Colonic mucosa (tissue), 4 donors: ENCODE measurements at places on chromosomes 7 and 10. TPM values are rescaled to one million over a fixed set of nuclear protein-coding genes. Genes with fewer than 3 reads are reported as not detected.

Gene TAS2R41
- total RNA-seq, result not detected

Gene GJD4
- total RNA-seq, result not detected

Gene INA
- total RNA-seq, result 1.4 TPM

Gene ADRB1
- total RNA-seq, result 0.85 TPM

Gene ADIRF
- total RNA-seq, result 41.5 TPM

Gene TFR2
- total RNA-seq, result 1.8 TPM

Gene CLEC2L
- total RNA-seq, result not detected

Gene AKR1C1
- 4.3 TPM for total RNA-seq

Gene ITIH2
- total RNA-seq, result 1.6 TPM

- DNase-seq, result no peak
Measured at GRCh38 chr10:28652106-28652505, 25.2 kb upstream of the BAMBI start.

GRCh38 chr7:102821994-102822747 lies 73.4 kb downstream of the FAM185A start:
- DNase-seq, result no peak

GRCh38 chr7:152521420-152522337 lies 85.9 kb upstream of the KMT2C start:
- DNase-seq, result peak; percentile 46

- DNase-seq, result peak; percentile 68
Measured at GRCh38 chr10:91006001-91006751, 85.3 kb upstream of the ANKRD1 start.

GRCh38 chr7:136923111-136923667 lies 54.7 kb downstream of the CHRM2 start:
- DNase-seq, result no peak

GRCh38 chr10:15313843-15314242 lies 57.2 kb downstream of the FAM171A1 start:
- DNase-seq, result no peak

DNA sequence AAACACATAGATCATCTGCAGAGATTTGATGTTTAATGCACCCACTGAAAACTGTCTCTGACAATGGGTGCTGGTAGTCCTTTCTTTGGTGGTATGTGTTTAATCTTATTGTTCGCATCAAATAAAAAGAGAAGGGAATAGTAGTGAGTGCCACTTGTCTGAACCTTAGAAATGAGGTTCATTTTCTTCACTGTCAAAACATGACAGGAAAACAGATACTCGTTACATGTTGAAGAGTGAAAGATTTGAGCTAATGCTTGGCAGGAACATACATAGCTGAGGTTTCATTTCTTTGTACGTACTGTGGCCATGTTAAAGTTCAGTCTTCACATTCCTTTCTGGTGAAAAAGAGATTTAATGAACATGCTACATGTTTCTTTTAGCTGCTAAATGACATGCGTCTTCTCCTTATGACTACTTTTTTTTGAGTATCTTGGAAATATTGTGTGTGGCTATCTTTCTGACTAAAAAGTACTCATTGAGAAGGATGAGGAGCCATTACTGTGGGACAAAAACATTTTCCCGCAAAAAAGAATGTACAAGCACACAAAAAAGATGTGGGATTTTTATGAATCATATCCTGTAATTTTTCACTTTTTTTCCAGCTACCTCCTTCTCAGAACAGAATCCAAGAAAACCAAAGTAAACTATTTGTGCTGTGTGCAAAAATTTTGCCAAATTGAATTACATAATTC lies 108.0 kb downstream of the TWIST1 start:
- no peak for DNase-seq

DNA sequence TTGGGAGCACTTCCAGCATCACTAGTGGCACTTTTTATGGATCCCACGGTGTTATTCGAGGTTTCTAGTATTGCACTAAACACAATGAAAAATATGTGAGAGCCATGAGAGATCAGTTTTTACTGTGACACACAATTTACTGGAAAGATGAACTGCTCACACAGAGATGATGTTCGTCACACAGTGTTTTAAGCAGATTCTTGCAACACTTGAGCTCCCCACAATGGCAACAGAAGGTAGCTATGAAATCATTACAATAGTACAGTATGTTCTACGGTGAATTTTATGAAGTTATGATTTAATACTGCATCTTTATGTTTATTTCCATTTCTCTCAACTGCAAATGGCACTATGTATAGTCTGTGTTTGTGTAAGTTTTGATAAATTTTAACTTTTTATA lies 27.4 kb upstream of the ENTPD1 start:
- DNase-seq, result no peak

DNA sequence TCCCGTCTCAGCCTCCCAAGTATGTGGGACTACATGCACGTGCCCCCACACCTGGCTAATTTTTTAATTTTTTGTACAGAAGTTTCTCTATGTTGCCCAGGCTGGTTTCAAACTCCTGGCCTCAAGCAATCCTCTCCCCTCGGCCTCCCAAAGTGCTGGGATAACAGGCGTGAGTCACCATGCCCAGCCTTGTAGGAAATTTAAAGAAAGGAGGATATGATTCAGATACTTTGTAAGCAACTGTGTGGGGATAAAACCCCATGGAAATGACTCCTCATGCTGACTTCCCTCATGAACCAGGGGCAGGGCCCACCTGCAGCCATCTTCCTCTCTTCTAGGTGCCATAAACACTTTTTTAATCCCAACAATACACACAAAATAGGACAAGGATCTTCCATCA lies 50.2 kb downstream of the APBB1IP start:
- no peak for DNase-seq

DNA sequence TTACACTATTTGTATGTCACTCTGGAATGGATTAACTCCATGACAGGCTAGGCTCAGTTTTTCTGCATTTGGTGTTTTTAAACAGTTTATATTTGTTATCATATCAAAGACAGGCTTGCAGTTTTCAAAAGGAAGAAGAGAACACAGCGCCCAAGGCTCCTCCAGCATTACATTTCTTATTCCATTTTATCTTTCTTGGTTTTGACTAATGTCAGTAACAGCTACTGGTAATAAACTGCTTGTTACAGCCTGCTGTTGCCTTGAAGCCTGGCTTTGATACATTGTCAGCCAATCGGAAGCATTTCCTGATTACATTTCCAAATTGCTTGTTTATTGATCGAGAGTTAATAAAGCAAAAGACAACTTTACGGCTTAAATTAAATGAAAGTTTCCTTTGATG lies 166.0 kb upstream of the MDFIC start:
- no peak for DNase-seq

DNA sequence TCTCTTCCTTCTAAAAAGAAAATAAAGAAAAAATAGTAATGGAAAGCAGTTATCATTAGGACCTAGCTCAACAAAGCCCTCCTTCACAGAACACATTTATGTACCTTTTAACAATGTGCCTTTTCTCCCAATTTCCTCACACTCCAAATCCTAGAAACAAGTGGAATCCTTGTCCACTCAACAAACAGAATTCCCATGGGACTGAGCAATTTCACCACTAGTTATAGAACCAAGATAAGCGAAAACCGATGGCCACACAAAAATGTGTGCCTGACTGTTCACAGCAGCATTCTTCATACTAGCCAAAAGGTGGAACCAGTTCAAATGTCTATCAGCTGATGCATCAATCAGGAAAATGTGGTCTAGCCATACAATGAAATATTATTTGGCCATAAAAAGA lies 17.3 kb downstream of the DCLRE1C start:
- DNase-seq, result no peak

GRCh38 chr7:124930655-124931597 lies 1.3 kb upstream of the POT1 start:
- no peak for DNase-seq

GRCh38 chr7:99395616-99396327 lies 12.6 kb downstream of the PDAP1 start:
- DNase-seq, result no peak

DNA sequence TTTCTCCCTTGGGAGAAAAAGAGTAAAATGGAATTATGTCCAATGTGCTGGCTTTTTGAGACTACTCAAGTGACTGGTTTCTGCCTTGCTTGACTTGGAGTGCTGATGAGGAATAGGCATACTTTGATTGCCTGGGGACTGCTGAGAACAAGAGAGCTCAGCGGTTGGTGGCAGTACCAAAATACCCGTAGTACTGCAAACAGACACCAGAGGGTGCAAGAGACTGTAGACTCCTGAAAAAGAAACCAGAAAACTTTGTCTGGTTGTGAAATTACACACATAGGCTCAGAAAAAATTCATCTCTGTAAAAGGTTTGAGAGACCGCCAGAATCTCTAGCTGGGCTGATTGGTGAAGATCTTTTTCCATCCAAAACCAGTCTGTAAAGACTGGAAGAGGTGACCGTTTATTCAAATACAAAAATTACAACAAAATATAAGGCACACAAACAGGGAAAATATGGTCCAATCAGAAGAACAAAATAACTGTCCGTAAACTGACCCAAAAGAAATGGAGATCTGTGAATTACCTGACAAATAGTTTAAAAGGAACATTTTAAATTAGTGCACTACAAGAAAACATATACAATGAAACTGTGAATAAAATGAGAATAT lies 18.5 kb downstream of the BICC1 start:
- peak; percentile 66 for DNase-seq

DNA sequence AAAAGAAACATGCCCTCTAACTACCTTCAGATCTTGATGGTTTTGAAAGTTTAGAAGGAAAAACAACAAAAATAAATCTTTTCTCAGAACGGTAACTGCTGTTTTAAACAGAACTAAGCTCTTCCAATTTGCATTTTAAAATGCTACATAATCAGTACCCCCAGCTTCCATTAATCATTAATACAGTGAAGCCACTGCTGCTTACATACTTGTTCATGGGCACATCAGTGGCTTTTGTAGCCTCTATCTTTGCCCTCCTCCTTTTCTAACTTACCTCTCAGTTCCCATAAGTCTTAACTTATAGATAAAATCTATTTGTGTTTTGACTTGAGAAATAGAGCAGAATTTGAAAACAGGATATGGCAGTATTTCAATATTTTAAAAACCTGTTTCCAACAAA lies 109.1 kb downstream of the POLL start:
- no peak for DNase-seq

DNA sequence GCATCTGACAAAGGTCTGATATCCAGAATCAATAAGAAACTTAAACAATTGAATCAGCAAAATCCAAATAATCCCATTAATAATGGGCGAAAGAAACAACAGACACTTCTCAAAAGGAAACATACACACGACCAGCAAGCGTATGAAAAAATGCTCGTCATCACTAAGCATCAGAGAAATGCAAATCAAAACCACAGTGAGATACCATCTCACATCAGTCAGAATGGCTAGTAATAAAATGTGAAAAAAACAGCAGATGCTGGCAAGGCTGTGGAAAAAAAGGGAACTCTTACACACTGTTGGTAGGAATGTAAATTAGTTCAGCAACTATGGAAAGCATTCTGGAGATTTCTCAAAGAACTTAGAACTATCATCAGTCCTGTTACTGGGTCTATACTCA lies 496.7 kb downstream of the SH2D4B start:
- no peak for DNase-seq

GRCh38 chr10:4673279-4674040 lies 152.5 kb upstream of the AKR1E2 start:
- DNase-seq, result no peak

DNA sequence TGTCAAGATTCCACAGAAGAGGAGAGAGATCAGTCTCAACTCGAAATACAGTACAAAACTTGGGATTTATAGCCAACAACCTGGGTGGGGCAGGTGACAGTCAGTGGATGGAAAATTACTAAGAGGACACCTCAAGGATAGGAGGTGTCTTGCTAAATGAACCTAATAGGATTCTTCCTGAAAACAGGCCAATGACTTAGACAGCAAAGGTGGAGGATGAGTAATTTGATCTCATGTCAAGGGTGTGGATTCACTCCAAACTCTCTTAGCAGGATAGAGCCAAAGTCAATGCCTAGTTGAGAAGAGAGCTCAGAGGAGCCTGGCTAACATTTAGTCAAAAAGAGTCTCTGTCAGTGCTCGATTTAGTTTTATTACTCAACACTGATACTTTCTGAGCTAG lies 106.7 kb upstream of the INSYN2A start:
- no peak for DNase-seq

GRCh38 chr7:134464496-134464895 lies 5.6 kb upstream of the AKR1B1 start:
- DNase-seq, result no peak

GRCh38 chr7:11486271-11486670 lies 345.7 kb downstream of the THSD7A start:
- DNase-seq, result no peak

GRCh38 chr7:148983200-148984146 lies 44.8 kb downstream of the PDIA4 start:
- DNase-seq, result peak; percentile 38

- DNase-seq, result no peak
Measured at GRCh38 chr10:2225609-2226008, 488.3 kb upstream of the ADARB2 start.

- no peak for DNase-seq
Measured at GRCh38 chr10:23370106-23370505, 25.5 kb upstream of the C10orf67 start.

- DNase-seq, result peak; percentile 71
Measured at GRCh38 chr7:2399848-2400587, 3.4 kb upstream of the CHST12 start.

GRCh38 chr10:112826018-112826697 lies 123.9 kb upstream of the TCF7L2 start:
- DNase-seq, result no peak

DNA sequence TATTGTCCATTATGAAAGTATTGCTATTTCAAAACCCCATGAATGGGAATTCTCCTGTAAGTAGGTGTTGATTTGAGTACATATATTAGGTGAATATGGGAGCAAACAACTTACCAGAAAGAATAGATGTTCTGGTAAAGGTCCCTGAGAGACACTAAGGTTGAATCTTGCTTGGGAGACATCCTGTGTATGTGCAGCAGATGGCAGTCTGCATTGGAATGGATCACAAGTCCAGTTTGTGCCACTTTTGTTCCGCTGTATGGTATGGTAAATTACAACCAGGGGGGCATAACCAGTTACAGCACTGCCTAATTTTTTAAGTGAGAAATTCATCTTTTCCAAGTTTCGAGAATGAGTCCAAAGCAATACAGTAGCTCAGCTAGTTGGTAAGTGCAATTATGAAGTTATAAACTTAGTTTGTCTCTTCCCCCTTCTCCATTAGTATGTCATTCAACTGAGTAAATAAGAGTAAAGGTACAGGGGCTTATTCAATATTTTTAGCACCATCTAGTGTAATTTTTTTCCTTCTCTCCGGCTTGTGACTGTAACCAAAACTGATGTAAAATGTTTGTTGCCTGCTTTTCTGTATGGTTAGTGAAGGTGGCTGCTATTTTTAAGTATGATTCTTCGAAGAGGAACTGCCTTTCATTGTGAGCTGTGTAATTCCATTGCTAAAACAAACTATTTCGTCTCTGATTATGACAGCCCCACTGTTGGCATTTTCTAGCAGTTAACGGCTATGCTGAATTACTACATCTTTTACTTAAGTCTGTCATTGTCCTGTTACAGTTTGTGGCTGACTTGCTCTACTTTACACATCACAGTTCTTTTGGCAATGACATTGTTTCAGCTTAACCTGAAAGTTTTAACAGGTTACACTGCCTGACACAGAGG lies 2.8 kb downstream of the MCU start:
- no peak for DNase-seq

DNA sequence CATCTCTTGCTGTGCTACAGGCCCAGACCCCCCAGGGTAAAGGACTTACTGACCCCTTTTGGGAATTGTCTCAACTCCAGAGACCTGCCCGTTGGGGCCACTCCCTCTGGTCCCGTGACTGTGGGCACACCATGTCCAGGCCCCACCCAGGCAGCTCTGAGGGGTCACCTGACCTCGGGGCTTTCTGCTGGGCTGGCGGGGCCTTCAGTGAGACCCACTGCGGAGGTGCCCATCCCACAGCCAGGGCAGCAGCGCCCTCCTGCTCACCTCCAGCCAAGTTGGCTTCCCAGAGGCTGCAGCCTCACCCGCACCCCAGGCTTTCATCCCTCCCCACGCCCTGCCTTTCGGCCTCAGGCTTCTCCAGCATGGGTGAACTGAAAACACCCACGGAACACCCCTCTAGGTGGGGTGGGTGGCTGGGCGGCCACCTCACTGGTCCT lies 147.2 kb downstream of the DNAJB6 start:
- DNase-seq, result no peak
